Large intestine (tissue), 12 donors: ENCODE measurements at places on chromosomes 3 and 15.
A peak's percentile ranks its signal among the peaks of the same experiment; 100 is the strongest.

GRCh38 chr3:58693940-58694850 lies 27.6 kb upstream of the FAM3D start:
- no peak for DNase-seq

DNA sequence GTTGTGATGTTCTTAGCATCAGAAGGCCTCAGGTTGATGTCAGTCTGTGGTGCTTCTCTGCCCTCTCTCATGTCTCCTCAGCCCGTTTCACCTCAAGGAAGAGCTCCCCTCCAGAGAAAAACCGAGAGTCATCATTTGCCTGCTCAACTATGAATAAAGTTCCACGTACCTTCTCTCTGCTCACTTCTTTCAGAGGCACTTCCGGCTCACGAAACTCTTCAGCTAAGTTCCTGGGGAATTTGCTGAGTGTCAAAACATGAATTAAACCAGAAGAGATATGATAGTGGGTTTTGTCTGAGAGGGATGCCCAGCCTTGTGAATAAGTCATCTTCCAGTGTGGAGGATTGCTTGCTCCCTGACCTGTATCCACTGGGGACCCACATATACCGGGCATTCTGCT lies 37.7 kb downstream of the CCR4 start:
- no peak for DNase-seq

DNA sequence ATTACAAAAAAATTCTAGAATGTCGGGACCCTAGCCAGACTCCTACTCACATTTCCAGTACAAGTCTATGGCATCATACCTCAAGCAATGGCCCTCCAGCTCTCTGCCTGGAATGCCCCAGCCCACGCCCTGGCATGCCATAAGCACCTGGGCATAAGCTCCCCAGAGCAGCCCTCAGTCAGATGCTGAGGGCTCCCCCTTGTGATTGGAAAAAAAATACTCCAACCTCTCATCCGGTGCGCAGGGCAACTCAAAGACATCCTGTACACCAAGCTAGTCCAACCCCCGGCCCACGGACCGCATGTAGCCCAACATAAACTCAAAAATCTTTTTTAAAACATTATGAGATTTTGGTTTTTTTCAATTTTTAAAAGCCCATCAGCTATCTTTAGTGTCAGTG lies 115.4 kb downstream of the NEK10 start:
- peak; percentile 24 for DNase-seq

- DNase-seq, result no peak
Measured at GRCh38 chr3:59908701-59909100, 858.9 kb upstream of the CFAP20DC start.

DNA sequence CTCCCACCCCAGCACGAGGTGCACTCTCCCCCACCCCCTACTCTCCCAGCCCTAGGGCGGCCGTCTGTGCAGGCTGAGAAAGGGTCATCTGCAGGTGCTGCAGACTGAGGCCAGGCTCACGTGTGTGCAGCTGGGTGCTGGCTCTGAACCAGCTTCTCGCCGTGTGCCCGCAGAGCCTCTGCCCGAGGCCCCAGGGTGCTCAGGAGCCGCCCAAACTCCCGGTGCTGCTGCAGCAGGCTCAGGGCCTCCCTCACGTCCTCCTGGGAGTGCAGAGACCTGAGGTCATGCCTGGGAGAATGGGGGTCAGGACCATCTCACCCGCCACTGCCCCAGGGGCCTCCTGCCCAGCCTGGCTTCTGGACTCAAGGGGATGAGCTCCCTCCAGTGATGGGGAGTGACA lies 17.2 kb downstream of the SPTBN5 start:
- DNase-seq, result no peak

- no peak for DNase-seq
Measured at GRCh38 chr3:4359805-4360502, 56.8 kb downstream of the SETMAR start.

DNA sequence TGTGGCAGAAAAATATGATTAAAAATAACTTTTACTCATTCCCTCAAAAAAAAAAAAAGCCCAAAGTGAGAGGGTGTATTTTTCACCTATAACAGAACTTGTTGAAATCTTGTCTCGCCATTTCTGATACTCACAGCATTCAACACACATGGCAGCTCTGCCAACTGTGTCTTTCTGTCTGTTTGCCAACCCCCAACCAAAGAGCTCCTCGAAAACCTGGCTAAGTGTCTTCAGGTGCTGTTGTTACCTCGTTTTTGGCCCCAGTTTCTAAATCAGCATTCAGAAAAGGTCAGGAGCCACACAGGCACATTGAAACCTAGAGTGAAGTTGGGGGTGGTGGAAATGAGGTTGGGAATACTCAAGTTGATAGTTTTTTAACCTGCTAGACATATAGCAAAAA lies 123.5 kb downstream of the TMEM108 start:
- no peak for DNase-seq

- no peak for DNase-seq
Measured at GRCh38 chr3:65398953-65399352, 639.8 kb downstream of the MAGI1 start.

GRCh38 chr15:77557144-77557543 lies 75.6 kb downstream of the LINGO1 start:
- DNase-seq, result no peak

- DNase-seq, result no peak
Measured at GRCh38 chr15:43433165-43433564, 59.8 kb downstream of the TP53BP1 start.

DNA sequence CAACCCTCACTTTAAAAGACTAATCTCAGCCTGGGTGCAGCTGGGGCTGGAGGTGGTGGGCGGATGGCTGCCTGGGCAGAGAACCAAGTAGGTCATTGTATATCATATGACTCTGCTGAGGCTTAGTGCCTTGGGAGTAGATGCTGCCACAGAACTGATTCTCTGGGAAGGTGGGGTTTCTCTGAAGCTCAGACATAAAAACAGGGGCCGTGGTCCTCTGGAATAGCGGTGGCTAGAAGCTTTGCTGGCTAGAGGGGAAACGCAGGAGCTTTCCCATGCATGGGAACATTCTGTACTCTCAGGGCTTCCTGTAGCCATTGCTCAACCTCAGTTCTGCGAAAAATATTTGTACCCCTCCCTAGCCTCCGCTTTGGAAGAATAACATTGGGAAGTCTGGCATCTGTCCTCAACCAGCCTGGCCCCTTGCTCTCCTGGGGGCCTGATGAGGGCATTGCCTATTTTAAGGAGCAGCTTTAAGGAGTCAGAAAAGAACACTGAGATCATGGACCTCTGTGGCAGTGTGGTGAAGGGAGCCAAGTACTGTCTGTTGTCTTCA lies 14.7 kb downstream of the TIMP4 start:
- no peak for DNase-seq

- DNase-seq, result no peak
Measured at GRCh38 chr3:11648735-11649134, 5.0 kb upstream of the VGLL4 start.

DNA sequence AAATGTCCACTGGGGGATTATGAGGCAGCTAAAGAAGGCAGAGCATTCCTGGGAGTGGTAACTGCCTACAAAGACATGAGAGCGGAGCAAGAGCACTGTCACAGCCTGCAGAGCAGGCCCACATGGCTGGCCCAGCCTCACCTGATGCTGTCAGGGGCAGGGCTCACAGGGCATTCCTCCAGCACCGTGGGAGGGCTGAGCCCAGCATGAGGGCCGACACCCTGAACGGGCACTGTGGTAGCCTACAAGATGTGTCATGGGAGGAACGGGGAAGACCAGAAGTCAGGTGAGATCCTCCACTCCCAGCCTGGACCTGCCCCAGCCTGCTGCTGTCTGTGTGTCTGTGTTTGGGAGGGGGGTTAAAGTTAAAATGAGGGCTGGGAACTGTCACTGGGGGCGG lies 30.1 kb downstream of the CCDC12 start:
- DNase-seq, result no peak

DNA sequence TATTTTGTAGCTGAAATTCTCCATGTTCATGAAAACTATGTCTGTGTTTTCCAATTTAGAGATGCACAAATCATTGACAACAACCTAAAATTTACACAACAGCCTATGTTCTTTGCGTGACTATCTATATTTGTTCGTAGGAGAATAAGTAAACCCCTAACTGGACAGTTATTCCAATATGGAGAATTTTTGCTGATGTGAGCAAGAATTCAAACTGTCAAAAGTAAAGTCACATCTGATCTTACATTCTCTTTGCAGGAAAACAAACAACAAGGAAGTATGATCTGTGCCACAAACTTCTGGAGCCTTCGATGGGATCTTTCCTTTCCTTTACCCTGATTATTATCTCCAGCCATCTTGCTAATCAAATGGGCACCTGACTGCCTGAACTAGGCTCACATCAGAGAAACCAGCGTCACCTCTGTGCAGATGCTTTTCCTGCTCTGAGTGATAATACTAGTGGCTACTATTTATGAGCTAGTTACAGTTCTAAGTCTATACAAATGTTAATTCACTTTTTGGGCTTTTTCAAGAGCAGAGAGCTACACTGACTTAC lies 18.3 kb upstream of the KCNMB3 start:
- DNase-seq, result no peak

DNA sequence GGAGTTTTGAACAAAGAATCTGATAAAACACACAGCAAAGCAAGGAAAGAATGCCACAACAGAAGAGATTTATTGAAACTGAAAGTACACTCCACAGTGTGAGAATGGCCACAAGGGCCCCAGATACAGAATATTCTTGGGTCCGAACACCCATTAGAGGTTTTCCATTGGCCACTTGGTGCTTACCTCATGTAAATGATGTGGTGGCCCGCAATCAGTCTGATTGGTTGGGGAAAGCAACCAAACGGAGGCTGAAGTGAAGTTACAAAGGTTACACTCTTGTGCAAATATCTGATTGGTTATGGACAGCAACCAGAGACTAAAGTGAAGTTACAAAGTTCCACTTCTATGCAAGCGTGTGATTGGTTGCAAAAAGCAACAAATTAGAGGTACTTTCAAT lies 20.4 kb downstream of the NSUN3 start:
- no peak for DNase-seq

DNA sequence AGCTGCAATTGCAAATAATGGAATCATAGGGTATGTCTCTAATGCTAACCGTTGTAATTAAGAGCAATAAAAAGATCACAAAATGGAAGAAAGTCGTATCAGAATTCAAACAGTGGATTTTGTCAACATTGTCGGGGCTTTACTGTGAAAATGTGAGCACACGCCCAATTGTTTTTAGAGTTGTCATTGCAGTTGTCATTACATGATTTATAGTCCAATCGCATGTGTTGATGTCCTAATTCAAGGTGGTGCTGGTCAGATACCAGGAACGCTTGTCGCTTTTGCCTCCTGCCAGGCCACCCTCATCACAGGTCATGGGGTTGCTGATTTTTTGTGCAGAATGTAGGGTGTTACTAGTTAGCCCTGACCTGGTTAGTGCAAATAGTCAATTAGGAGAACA lies 16.2 kb downstream of the TRPM1 start:
- DNase-seq, result no peak

DNA sequence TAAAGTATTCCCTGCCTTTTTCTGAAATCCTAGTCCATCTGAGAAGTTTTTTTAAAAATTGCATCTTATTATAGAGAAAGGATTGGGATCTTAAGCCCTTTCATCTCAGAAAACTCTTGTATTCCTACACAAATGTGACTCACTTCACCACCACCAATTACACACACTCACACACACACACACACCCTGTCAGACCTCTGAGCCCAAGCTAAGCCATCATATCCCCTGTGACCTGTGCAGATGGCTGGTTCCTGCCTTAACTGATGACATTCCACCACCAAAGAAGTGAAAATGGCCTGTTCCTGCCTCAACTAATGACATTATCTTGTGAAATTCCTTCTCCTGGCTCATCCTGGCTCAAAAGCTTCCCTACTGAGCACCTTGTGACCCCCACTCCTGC lies 1181.9 kb downstream of the ROBO2 start:
- DNase-seq, result no peak

DNA sequence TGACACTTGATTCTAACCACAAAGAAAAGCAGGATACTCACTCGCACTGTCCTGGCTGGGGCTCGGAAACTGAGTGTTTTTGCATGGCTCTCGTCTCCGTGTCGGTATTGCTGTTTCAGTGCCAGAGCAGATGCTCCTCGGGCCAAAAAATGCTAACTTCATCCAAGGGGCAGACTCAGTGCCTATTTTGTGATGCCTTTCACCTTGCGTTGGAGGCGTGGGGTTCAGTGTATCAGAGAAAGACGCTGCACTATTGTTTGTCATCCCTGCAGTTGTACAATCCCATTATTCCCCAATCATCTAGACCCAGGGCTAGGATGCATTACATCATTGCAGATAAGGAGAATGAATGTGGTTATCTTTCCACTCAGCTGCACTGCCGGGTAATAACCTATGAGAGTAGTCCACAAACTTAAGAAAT lies 1.4 kb downstream of the CACNA2D3 start:
- DNase-seq, result no peak

DNA sequence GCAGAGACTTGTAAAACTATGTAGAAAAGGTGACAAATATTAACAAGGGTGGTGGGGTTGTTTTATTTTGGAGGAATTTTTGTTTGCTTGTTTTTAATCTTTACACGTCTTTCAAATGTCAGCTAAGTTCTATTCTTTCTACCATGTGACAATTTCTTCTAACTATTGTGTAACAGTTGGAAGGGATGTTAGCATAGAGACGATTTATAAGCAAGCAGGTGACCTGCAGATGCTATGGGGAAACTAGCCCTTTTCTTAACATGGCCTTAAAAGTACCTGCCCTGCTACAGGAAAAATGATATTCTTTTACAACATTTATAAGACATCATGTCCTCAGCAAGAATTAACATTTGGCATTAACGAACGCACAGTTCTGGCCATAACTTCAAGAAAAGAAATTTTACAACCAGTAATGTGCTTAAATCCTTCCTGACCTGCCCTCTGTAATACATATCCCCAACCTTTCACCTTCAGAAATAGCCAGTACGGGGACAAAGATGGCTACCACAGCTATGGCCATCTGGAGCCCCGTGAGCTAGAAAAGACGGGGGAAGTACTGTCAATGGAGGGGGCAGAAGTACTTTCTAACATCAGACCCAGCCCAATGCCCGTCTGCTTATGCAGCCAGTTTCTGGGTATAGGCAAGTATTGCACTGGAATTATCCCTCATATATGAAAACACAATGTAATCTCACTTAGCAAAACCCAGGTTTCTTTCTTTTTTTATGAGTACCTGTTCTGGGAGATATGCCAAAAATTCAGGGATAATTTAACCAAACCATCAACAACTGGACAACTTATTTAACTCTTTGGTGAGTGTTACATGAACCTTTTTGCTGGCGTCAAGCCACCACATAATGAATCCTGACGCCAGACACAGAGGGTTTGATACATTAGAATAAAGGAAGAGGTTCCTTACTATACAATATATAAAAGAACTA lies 67.7 kb upstream of the NR2F2 start:
- peak; percentile 75 for DNase-seq

DNA sequence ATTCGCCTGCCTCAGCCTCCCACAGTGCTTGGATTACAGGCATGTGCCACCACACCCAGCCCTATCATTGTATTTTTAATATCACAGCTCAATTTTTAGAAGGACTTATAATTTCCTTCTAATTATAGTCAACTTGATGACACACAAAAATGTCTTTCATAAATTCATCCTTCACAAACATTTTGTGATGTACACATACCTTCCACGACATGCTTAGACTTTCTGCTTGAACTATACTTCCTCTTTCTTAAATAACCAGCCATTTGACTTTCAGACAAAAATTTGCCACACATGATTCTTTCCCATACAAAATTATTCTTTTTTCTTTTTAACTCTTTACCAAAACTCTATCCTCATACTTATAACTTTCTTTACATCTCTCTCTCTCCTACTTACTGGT lies 48.4 kb upstream of the CCK start:
- no peak for DNase-seq
